ENCODE measurements at places on chromosomes 7 and 10.

- DNase-seq = no peak
Observed at GRCh38 chr10:22301193-22301592, 15.0 kb upstream of the COMMD3 start.

DNA sequence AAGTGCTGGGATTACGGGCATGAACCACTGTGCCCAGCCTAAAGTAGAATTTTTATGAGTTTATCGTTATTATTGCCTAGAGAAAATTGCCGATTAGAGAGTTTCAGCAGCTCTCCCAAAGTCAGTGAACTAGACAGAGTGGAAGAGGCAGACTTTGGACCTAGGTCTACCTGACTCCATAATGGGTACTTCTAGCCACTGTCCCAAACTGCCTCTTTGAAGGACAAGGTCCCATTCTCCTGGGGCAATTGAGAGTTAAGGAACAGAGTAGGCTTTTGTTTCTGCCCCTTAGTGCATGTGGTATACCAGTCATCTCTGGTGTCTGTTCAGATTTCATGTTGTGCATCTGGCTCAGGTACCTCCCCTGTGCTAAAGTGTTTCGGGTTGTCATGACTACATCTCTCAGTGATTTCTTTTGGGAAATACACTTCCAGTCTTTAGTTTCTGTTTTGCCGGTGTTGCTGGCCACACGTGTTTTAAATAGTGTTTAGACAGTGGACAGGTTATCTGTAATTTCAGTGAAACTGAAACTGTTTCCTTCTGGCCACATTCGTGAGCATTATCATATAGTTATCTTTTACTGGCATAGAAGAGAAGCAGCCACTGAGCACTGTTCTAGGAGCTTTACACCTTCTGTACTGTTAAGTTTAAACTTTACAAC lies 4.7 kb downstream of the TMEM236 start:
- no peak for DNase-seq

- DNase-seq = no peak
Observed at GRCh38 chr7:115634633-115635032, 395.9 kb downstream of the TFEC start.

DNA sequence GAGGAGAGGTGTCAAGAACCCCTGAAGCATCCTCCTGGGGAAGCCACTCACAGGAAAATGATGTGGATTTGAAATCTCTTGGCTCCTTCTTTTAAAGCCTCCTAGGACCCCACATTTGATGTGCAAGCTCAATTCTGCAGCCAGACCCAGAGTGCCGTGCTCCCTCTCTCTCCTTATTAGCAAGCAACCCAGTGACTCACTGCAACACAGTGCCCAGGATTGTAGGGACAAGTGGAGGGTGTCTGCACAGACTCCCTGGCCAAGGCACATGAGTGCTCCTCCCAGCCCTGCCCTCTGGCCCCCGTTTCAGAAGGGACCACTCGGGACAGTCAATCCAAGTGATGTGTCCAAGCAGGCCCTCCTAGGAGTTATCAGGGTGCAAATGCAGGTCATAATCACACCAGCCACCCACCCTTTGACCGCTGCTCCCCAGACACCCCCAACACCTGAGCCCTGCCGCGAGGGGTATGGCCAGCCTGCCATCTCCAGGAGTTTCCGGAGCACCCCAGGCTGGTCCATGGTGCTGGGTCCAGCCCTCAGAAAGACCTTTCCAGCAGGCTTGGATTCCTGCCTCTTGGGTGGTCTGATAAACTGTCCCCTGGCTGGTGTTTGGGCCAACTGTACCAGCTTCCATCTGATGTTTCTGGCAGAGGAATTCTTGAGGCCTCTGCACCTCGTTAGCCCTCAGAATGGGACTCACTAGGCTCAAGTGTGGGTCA lies 54.5 kb upstream of the CXCL12 start:
- DNase-seq = no peak

- DNase-seq = no peak
Observed at GRCh38 chr10:24419066-24419465, 210.1 kb downstream of the KIAA1217 start.

DNA sequence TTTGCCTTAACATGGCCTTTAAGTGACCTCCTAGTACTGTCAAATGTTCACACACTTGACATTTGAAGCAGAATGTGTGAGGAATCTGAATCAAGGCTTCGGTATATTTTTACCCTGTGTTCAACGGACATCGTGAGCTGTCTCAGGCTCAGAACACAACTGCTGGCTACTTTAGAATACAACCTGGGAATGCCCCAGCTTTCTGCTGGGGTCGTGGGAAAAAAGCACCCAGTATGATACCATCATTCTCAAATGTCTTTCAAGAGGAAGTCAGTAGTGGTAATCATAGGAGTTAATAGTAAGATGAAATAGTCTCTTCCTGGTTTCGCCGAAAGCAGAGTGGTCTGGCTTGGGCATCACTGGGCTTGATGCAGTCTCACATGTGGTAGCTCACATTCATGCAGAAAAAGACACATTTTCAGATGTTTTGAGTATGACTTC lies 67.2 kb downstream of the CREB5 start:
- DNase-seq = no peak

DNA sequence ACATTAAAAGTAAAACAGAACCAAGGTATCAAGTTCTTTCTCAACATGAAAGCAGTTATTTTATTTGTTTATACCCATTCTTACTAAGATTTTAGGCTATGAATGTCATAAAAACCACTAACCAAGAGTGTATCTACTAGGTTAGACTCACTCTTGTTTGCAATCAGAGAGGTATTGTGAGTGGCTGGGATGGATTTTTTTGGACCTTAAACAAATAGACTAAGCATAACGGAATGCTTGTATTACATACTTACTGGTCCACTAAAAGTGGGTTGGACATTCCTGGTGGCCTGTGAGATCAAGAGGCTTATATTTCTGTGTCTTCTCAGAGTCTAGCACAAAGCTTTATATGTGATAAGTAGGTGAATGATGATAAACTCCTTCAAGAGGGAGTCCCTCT lies 32.6 kb upstream of the CBLL1 start:
- no peak for DNase-seq

GRCh38 chr7:157411580-157411979 lies 74.8 kb downstream of the DNAJB6 start:
- DNase-seq = peak; percentile 36

DNA sequence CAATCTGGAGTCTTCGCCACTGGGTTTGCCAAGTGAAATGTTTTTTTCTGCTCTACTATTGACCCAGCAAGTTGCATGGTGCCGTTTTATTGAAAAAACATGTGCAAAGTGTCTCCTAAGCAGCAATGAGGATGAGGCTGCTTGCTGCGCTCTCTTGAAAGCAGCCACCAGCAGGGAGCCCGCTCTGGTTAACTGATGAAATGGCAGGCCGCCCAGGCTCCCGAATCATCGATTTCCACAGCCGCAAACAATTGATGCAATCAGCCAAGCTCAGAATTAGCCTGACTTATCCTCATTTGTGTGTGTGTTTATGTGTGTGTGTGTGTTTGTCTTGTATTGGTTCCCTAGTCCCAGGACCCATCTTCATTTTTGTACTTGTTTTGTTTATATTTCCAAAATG lies 22.2 kb upstream of the LYZL1 start:
- no peak for DNase-seq

DNA sequence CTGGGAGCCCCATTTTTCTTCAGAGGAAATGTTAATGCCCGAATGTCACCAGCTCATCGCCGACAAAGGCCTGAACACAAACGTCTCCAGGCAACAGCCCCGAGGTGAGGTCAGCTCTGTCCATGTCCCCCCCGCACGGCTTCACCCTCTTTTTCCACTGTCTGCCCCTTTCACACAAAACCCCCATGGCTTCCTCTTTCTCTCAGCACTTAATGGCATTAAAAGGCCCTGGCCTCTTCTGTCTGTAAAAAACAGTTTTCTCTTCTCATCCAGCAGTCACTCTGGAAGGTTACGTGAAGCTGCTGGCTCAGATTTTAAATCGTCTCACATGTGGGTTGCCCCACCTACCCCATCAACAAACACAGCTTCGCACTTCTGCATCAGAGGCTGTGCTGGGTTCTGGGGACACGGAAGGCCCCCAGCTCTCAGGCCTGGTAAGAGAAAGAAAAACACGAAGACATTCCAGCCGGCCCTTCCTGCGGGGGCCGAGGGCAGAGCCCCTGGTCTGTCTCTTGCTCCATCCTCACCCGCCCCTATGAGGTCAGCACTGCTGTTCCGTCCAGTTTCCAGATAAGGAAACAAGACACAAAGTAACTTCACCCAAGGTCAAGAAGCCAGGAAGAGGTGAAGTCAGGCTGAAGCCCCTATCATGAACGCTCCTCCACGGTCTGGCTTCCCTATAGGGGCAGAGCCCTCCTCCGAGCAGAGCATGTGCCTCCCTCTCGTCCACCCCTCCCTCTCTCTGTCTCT lies 91.1 kb upstream of the PDGFA start:
- no peak for DNase-seq

- no peak for DNase-seq
Observed at GRCh38 chr10:17682236-17682946, 38.4 kb downstream of the STAM start.

All from stimulated activated CD4-positive, alpha-beta T cell treated with anti-CD3 and anti-CD28 coated beads, Interleukin-4, amount 100 ng/mL, for 1 hour (primary cell).